ENCODE measurements at places on chromosomes 5 and 9.
A peak's percentile ranks its signal among the peaks of the same experiment; 100 is the strongest.

DNA sequence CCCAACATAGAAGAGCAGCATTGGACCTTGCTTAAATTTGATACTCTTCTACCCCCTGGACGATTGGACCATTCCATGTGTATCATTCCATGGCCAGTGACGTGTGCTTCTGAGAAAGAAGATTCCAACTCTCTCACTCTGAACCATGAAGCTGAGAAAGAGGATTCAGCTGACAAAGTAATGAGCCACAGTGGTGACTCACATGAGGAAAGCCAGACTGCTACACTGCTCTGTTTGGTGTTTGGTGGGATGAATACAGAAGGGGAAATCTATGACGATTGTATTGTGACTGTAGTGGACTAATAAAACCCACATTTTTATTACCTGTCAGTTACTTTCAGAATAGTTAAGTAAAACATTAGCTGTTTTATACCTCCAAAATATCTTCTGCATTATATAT is 7.5 kb downstream of the HSPA5 start:
- DNase-seq, result no peak

DNA sequence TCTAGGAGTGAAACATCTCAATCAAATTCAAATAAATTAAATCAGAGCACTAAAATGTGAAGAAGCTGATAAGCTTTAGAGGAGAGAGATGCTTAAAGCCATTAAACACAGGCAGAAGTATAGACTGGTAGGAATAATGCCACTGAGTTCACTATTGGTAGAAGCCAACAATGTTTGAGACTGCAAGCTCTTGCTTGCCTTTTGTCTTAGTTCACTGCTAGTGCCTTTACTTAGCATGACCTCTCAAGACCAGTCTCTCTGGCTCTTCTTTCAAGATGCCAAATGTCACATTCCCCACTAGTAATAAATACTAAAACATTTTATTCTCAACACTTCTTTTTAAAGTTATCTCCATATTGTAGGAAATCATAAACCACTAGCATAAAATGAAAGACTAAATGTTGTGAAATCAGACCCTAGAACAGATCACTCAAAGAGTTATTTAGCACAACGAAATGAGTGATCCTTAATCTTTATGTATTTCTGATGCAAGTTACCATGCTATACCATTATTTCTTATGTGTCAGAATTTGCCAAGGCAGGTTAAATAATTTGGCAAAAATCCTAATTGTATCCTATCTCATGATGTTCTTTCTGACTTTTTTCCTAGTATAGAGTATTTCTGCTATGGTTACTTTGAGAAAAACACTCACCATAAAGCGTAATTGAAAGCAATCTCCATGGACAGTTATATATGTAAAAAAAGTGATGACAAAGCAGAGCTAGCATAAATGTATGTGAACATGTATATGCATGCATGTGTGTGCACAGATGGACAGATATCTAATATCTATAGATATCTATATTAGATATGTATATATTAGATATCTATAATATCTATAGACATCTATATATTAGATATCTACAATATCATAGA is 57.5 kb downstream of the PJA2 start:
- DNase-seq, result no peak

DNA sequence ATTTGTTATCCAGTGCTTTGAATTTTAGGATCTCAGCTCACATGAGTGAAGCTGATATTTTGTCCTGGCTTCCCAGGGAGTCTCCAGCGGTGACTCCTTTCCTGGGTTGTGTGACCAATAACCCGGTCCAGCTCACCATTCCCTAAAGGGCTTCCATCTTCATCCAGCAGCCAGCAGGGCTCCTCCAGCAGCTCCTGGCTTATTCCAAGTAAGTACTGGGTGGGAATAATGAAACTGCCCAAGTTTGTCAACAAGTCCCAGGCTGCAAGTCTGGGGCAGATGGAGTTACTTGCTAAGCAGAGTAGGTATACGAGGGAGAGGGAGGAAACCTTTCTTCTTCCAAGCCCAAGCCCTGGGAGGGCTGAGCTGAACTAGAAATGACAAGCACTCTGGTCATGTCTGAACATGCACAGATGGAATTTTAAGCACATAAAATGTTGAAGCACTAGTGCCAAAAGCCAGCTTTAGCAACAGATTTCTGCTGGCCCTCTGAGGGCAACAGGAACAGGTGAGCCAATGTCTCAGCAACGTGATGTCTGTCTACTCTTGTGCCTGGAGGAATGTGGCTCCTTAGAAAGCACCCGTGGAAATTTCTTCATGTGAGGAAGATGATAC is 153.7 kb upstream of the DAPK1 start:
- no peak for DNase-seq

- no peak for DNase-seq
Measured at GRCh38 chr9:130728721-130729120, 35.1 kb downstream of the EXOSC2 start.

DNA sequence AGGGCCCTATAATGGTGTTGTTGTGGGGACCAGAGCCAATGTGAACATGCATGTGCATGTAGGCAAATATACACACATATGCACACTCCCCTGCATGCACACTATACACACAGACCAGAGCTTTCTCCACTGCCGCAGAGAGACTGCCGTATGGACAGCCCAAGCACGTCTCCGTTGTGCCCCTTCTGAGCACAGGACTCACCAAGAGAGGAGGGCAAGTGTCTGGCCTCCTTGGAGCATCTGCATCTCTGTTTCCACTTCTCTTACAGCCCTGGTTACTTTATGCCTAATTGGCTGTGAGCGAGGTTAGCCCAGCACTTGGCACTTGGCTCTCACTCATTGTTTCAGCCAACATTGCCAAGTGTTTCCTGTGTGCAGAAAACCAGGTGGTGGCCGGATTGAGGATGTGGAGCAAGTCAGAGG is 30.4 kb downstream of the CSF2 start:
- no peak for DNase-seq

- no peak for DNase-seq
Measured at GRCh38 chr9:134374301-134375010, 48.2 kb downstream of the RXRA start.

- no peak for DNase-seq
Measured at GRCh38 chr5:158812408-158812807, 287.3 kb downstream of the EBF1 start.

GRCh38 chr9:74960561-74960960 is 7.8 kb upstream of the C9orf40 start:
- no peak for DNase-seq

DNA sequence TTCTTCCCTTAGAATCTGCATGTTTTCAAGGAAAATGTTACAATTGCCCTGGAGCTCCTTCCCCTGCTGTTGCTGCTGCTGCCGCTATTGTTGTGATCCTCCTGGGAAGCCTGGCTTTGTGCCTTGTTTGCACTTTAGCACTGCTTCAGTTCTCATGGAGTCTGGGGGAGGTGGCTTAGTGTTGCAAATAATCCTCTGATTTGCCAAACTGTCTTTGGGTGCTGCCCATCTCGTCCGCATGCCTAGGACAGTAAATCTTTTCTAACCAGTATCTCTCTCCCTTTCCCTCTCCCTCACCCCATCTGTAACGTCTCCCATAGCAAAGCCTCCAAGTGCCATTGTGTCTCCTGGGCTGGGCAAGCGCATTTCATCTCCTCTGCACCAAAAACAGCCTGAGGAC is 30.3 kb downstream of the FAM240B start:
- no peak for DNase-seq

- DNase-seq, result no peak
Measured at GRCh38 chr5:14108170-14108996, 34.8 kb upstream of the TRIO start.

GRCh38 chr5:119323601-119324000 is 32.2 kb upstream of the TNFAIP8 start:
- no peak for DNase-seq

GRCh38 chr5:142888469-142889085 is 118.4 kb downstream of the ARHGAP26 start:
- DNase-seq, result no peak

GRCh38 chr9:98590101-98590500 is 118.6 kb downstream of the GABBR2 start:
- DNase-seq, result no peak

DNA sequence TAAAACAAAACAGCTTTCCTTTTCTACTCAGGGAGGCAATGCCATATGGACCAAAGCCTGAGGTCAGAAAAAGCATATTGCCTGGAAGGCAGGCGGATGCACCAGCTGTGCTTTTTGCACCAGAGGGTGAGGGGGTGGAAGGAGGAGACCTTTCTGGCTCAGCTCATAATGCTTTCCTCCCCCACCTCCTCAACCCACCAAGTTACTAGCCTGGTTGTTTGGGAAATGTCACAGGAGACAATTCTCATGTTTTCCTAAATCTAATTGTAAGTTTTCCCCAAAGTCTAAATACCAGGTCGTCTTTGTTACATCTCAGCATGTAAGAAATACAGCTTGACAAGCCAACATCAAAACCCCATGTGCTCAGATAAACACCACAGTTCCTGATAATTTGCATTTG is 72.6 kb upstream of the DMRTA1 start:
- DNase-seq, result no peak

GRCh38 chr9:4128876-4129275 is 171.0 kb downstream of the GLIS3 start:
- DNase-seq, result no peak

DNA sequence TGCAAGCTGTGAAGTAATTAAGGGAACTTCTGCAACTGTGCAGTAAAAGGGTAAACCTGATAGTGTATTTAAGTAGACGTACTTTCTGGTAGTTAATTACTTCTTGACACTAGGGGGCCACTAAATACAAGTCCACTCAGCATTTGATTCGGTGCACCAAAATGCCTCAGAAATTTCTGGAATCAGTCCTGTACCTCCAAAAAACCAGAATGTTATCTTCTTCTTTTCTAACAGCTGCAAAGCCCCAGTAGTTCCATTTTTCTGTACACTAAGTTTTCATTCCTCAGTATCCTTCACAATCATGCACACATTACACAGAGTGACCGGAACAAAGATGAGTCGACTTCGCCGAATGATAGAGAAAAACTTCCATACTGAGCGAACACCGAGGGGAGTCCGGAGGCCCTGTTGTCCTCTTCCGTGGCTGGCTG is 484 bp downstream of the GFM2 start:
- DNase-seq, result peak; percentile 11

DNA sequence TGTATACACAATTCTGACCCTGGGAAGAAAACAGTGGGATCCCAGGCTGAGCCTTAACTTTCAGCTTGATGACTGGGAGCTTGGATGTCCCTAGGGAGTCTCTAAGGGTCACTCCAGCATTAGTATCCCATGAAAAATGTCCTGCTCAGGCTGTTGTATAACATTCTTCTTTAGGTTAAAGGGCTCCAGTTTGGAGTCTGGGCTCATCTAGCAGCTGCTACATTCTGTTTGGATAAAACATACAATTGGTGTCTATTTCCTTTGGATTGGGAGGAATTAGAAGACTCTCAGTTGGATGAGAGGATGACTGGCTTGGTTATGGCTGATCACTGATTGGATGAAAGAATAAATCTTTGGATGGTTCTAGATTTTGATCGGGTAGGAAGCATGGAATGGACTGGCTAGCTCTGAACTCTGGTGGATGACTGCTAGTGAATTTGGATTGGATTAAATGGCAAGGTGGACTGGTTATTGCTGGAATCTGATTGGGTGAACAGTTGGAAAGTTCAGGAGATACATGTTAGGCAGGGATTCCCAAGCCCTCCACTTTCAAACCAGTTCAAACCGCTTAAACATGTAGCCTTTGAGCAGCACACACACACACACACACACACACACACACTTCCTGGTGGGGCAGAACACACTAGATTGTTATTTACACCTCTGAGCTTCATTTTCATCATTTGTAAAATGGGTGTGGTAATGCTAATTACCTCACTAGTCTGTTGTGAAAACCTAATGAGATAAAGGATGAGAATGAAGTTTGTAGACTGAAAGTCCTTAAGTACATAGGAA is 7.1 kb upstream of the MYOZ3 start:
- DNase-seq, result no peak

- no peak for DNase-seq
Measured at GRCh38 chr5:140169410-140169809, 5.6 kb upstream of the CYSTM1 start.

- DNase-seq, result no peak
Measured at GRCh38 chr5:119379942-119380547, 24.2 kb downstream of the TNFAIP8 start.

GRCh38 chr9:134083451-134083850 is 15.6 kb upstream of the BRD3 start:
- DNase-seq, result no peak

DNA sequence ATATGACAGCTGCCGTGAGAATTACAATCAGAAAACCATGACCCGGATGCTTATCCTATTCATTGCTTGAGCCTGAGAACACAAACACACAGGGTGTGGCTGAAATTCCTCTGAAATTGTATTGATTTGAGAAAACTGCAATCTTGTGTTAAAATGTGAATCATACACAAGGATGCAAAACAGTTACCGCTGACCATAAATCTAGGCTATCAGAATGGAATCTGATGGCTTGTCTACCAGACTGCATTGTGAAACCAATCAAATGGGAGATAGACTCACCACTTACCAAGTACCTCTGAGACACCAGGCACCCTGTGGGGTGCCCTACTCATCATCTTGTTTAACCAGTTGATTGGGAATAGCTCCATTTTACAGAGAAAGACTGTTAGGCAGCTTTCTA is 188.7 kb upstream of the MSX2 start:
- no peak for DNase-seq

GRCh38 chr5:179585941-179586401 is 35.6 kb downstream of the RUFY1 start:
- DNase-seq, result no peak

DNA sequence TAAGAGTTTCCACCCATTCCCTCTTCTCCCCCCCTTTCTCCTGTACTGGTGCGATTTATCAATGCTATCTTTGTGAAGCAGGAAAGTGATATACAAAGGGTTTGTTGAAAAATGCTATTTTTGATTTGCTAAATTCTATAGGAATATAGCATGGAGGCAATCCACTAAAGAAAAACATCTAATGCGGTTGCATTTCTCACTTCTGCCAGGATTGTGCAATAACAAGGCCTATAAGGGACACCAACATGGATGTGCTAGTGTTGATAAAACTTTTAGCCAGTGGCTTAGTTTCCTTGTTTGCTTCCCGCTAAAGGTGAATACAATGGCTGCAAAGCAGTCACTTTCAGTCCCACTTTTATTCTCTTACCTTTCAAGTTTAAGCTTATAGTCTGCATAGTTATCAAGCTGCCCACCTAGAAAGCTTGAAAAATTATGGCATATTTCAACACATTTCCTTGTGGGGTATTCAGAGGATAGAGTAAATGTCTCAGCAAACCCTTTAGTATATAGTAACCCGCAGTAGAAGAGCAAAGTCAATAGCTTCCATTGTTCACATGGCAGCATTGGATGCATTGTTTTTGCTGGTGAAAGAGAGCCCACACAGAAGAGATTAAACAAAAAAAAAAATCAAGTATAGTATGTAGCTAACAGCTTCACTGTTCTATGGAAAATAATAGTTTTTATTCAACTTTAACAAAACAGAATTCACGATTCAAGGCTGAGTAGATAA is 674.6 kb upstream of the SEMA6A start:
- no peak for DNase-seq

Measured in activated CD4-positive, alpha-beta T cell treated with anti-CD3 and anti-CD28 coated beads, Interleukin-2, amount 50 U/mL, for 24 hours (primary cell).